Erythroblast (primary cell): ENCODE measurements at places on chromosomes 11 and 22.

- DNase-seq = no peak
Measured at GRCh38 chr22:47060718-47061117, 298.3 kb downstream of the TBC1D22A start.

- DNase-seq = no peak
Measured at GRCh38 chr22:43743131-43743530, 69.0 kb downstream of the EFCAB6 start.

- no peak for DNase-seq
Measured at GRCh38 chr11:22371160-22371559, 33.0 kb downstream of the SLC17A6 start.

DNA sequence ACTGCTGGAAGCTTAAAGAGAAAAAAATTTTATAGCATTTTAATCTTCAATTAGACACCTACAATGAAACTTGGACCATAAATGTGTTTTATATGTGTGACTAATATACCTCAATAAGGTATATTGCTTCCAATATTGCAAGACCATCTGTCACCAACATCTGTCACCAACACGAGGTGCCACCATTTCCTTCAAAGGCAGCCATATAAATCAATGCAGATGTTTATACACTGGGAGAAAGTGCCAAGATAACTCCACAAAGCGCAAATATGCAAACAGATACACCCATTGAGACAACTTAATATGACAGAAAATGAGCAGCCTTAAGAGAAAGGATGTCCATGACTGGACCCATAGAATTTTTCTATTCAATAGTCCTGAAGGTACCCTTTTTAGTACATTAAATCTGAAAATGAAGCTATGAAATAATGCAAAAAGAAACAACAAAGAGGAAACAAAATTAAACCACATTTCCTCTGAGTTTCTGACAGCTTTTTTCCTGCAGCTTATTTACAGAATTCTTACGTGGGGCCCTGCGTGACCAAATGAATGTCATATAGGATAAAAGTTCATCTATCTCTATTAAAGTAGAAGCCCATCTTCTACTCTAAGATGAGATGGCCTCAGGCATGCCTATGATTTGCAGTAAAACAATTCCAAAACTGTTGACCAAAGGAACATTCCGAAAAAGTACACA is 12.5 kb downstream of the MPZL3 start:
- no peak for DNase-seq

- DNase-seq = peak; percentile 70
Measured at GRCh38 chr22:49853981-49854831, 562 bp downstream of the ZBED4 start.

GRCh38 chr11:115425250-115425649 is 79.0 kb downstream of the CADM1 start:
- DNase-seq = no peak

- no peak for DNase-seq
Measured at GRCh38 chr11:73271936-73272679, at the start of gene P2RY6. Gene P2RY6 (plus strand): TSS chr11:73272338. CDS start chr11:73296519, 24,181 bp downstream.

GRCh38 chr11:106503901-106504300 is 426.4 kb downstream of the AASDHPPT start:
- DNase-seq = no peak

DNA sequence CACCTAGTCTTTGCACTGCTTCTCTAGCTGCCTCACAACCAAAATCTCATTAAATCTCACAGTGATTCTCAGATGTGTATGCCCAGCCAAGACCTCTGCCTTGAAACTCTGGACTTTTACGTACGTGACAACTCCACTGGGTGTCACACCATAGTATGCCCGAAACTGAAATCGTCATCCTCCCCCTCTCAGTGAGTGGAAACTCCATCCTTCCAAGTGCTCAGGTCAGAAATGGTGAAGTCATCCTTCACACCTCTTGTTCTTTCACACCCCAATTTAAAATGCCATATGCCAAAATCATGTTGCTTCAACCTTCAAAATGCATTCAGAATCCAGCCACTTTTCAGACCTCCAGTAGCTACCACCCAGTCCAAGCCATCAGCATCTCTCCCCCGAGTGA is 42.5 kb downstream of the SFI1 start:
- no peak for DNase-seq

- no peak for DNase-seq
Measured at GRCh38 chr11:129968591-129969419, 33.8 kb downstream of the PRDM10 start.

- DNase-seq = no peak
Measured at GRCh38 chr11:68923614-68924013, 19.9 kb downstream of the IGHMBP2 start.

DNA sequence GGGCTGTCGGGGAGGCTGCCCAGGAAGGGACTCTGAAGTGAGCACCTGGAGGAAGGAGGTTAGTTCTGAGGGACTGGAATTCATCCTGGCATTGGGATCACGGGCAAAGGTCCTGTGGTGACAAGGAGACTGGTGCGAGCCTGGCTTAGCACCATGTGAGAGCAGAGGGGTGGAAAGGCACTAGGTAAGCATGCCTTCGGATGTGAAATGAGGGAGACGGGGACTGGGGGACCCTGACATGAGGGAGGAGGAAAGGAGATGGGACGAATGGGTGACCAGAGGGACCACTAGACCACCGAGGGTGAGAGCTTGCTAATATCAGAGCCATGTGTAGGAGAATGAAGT is 3.1 kb upstream of the VPREB1 start:
- no peak for DNase-seq

DNA sequence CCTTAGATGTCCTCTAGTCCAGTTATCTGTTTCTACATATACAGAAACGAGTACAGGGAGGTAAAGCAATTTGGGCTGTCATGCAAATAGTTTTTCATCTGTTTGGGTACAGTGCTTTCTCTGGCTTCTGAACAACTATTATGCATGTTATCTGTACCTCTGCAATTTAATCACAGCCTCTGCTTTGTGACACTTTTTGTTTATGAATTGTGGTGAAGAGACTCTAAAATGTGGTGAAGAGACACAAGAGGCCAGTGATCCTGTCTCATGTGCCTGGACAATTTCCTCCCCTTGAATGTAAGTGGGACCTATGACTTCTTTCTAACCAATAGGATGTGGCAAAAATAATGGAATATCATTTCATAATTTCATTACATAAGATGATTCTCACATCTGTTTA is 130.3 kb upstream of the ARHGAP42 start:
- no peak for DNase-seq

DNA sequence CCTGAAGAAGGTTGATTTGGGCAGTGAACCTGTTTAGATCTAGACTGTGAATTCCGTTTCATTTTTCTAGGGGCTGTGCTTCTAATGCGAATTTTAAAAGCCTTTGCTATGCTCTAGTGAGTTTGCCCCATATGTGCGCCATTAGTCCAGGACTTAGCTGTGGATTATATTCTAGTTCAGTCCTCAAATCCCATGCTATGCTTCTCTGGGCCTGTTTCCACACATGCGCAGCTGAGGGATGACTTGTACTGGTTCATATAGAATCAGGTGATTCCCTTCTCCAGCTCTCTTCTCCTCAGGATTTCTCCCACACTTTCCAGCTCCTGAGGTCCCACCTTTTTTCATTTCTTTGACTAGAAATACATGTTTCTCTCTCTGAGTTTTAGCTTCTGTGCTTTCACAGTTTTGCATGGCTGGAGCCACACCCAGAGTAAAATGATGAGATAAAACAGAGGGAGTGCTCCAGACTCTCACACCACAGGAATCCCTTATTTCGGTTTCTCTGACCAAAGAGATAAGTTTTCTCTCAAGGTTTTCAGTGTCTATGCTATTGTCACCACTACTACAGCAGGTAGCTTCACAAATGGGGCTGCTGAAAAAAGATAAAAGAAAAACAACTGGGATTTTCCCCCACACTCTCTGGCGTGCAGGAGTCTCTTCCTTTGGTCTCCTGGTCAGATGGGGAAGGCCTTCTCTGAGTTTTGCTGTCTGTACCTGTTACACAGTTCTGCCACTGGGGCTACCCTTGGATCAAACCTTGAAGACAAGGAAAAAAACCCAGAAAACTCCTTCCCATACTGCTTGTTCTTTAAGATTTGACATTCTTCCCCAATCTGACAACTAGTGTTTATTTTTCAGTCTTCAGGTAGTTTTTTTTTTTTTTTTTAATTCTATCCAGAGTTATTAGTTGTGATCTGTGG is 96.2 kb upstream of the TEAD1 start:
- DNase-seq = no peak

DNA sequence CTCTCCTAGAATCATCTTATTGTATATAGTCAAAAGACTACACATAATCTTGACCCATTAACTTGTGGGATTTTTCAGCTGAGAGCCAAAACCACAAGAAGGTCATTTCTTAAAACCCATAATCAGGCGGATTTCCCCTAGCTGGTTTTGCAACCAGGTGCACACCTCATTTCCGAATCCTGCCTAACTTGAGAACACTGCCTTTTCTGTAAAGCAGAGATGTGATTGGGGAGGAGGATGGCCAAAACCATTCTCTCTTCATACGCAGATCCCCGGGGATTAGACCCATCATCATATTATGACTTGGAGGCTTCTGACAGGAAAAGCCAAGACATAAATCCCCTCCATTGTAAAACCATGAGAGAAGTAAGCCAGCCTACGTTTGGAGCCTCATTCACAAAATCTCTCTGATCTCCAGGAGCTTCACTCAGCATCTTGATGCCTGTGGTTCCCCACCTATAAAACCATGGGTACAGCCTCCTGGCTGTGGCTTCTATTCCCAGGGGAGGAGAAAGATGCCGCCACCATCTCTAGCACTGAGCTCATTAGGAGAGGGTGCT is 191.3 kb downstream of the KIF18A start:
- no peak for DNase-seq

- DNase-seq = no peak
Measured at GRCh38 chr11:132904607-132905006, 627.7 kb downstream of the OPCML start.

DNA sequence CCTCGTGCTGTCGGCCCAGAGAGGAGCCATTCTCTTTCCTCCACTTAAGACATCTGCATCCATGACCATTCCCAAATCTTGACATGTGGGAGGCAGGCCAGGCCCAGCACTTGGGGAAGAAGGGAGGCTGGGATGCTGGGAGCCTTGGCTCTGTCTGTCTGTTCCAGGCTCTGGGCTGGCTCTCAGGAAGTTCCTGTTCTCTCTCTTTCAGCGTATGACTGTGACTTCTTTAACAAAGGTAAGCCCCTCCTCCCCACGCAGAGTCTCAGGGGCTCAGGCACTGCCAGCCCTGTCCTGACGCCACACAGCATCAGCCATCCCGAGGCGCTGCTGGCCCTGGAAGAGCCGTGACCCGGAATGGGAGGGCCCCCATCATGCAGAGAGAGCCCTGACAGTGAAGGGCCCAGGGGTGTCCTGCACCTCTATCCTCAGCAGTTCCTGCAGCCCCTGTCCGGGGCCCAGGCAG is 52.4 kb downstream of the OTOG start:
- DNase-seq = no peak

DNA sequence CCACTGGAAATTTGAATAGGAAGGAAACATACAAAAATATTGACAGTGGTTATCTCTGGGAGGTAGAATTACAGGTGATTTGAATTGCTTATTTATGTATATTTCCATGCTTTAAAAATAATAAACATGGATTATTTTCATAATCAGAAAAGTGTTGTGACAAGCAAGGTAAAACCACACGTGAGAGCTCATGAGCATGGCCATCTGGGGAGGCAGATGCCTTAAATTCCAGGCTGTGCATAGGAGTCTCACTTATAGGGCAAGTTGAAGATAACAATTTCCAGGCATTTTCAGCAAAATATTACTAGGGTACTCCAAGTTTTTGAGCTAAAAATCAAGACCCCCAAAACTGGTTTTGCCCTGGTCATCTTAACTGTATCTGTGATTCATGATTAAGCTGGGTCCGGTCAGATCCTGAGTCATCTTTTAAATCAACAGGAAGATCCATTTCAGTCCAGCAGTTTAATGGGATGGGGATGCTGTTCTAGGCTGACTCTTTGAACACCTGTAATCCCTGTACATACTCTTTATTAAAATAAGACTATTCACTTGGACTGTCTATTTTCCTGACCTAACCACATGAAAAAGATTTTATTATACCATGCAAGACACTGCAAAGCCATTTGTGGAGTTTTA is 115.8 kb upstream of the NARS2 start:
- no peak for DNase-seq

- DNase-seq = no peak
Measured at GRCh38 chr11:69680688-69681087, 5.5 kb upstream of the LTO1 start.

- no peak for DNase-seq
Measured at GRCh38 chr11:122893131-122893530, 10.6 kb downstream of the JHY start.

- DNase-seq = no peak
Measured at GRCh38 chr22:41201141-41201540, 4.0 kb upstream of the L3MBTL2 start.

DNA sequence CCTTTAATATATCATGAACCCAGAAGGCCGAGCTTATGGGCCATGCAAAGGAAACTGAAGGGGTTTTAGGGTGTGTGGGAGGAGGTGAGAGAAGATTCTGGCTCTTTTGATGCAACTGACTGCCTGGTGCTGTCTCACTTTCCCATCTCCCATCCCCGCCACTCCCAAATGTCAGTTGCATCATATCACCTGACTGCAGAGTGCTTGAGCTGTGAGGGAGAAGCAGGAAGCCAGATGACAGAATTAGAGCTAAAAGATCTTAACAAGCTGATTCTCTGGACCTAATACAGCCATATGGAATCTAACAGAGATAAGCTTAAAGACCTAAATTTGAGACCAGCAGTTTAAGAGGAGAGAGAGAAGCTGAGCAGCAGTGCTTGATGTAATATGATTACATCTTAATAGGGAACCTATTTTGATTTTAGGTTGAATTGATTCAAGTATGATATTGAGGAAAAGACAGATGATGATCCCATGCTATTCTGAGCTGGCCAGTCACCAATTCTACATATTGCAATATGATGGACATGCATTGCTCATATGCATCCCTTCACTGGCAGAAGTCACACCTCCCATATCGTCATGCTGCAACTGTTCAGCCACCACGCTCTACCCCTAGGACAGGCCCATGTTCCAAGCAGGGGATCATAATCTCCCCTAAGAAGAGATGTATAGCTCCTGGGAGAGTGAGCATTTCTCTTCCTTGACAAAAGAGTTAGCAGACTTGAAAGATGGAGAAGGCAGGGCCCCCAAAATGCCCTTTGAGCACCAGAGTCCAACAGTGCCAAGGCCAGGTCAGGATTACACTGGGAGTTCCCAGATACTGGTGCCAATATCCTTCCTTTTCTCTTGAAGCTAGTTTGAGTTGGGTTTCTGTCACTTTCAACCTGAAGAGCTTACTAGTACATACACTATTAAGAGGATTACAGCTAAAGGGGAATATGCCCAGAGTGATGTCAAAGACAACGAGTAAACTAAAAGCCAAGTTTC is 44.9 kb downstream of the PLEKHA7 start:
- no peak for DNase-seq

GRCh38 chr22:28773461-28773867 is 969 bp downstream of the CCDC117 start:
- DNase-seq = no peak
